ENCODE measurements at places on chromosomes 2 and 18.

DNA sequence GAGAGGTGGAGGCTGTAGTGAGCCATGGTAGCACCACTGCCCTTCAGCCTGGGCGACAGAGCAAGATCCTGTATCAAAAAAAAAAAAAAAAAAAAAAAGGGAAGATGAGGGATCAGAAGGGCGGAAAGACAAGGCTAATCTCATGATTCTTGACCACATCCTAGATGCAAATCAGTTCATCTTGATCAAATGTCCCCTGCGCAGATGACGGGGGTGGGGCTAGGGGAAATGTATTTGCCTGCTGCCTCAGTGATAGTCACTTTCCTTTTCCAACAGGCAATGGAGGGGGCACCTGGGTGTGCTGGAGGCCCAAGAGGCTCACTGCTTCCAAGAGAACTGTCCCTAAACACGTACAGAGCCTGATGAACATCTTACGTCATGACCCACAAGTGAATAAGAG lies 3.7 kb upstream of the EMILIN2 start:
- no peaks in the 10 kb centered on the region for H3K36me3 ChIP-seq
- no peak for DNase-seq
- H3K4me1 ChIP-seq: peaks cover 15% of the 10 kb centered on the region
- no peak overlapping the region for H3K4me3 ChIP-seq
- H3K27me3 ChIP-seq: no peaks in the 10 kb centered on the region
- H3K27ac ChIP-seq: no peak overlapping the region

GRCh38 chr2:177312562-177312961 lies 48.0 kb upstream of the NFE2L2 start:
- no peaks in the 10 kb centered on the region for H3K4me1 ChIP-seq
- H3K27me3 ChIP-seq: no peaks in the 10 kb centered on the region
- no peak for DNase-seq
- H3K4me3 ChIP-seq: no peak overlapping the region
- no peaks in the 10 kb centered on the region for H3K36me3 ChIP-seq

- H3K4me3 ChIP-seq: no peak overlapping the region
- no peak overlapping the region for H3K27ac ChIP-seq
- H3K27me3 ChIP-seq: no peaks in the 10 kb centered on the region
- DNase-seq: no peak
- no peaks in the 10 kb centered on the region for H3K36me3 ChIP-seq
- no peaks in the 10 kb centered on the region for H3K4me1 ChIP-seq
These were observed 190.1 kb downstream of the CDCA7 start for GRCh38 chr2:173544641-173545363.

GRCh38 chr2:58584606-58585118 lies 343.5 kb upstream of the FANCL start:
- H3K4me3 ChIP-seq: no peak overlapping the region
- H3K36me3 ChIP-seq: no peaks in the 10 kb centered on the region
- no peaks in the 10 kb centered on the region for H3K4me1 ChIP-seq
- DNase-seq: no peak
- no peak overlapping the region for H3K27ac ChIP-seq

DNA sequence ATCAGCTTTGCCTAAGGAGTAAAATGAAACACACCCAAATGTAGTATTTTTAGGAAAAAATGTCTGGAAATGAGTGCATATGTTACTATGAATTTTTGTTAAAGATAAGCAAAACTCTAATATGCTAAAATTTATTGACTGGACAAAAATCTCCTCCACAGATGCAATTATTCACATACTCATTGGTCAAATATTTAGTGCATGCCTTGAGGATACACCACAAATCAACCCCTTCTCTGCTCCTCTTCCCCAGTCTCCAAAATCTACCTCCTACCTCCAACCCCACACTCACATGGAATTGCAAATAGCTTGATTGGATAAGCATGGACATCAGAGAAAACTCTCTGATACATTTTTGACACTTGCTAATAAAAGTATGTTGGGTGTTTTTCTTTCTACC lies 95.6 kb upstream of the CDC42EP3 start:
- DNase-seq: no peak
- H3K27me3 ChIP-seq: no peaks in the 10 kb centered on the region
- H3K27ac ChIP-seq: peak overlapping the region; percentile 76

GRCh38 chr2:223066721-223067120 lies 14.7 kb downstream of the KCNE4 start:
- H3K27ac ChIP-seq: no peak overlapping the region
- no peak for DNase-seq
- H3K27me3 ChIP-seq: no peaks in the 10 kb centered on the region
- H3K36me3 ChIP-seq: no peaks in the 10 kb centered on the region

GRCh38 chr2:222232839-222233238 lies 66.0 kb downstream of the PAX3 start:
- H3K4me3 ChIP-seq: no peak overlapping the region
- H3K27me3 ChIP-seq: no peaks in the 10 kb centered on the region
- H3K36me3 ChIP-seq: no peaks in the 10 kb centered on the region

DNA sequence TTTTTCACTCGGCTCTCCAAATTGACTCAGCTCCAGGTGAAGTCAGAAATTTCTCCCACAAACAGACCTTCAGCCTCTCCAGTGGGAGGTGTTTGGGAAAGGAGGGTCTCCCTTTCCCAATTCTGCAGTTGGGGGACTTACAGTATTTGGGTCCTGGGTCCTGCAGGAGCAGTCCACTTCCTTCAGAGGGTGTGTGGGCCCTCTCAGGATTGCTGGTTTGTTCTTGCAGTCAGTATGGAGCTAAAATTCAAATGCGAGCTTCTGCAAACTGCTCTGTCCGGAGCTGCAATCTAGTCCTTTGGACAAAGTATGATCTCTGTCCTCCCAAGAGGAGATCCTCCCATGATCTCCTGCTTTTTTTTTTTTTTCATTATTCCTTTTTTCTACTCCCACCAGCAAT lies 87.9 kb upstream of the MSTN start:
- H3K27me3 ChIP-seq: no peaks in the 10 kb centered on the region
- H3K27ac ChIP-seq: no peak overlapping the region
- no peak overlapping the region for H3K4me3 ChIP-seq
- H3K36me3 ChIP-seq: no peaks in the 10 kb centered on the region
- DNase-seq: no peak
- no peaks in the 10 kb centered on the region for H3K4me1 ChIP-seq

GRCh38 chr2:127362971-127363370 lies 24.8 kb downstream of the MAP3K2 start:
- DNase-seq: no peak
- H3K27ac ChIP-seq: no peak overlapping the region
- H3K27me3 ChIP-seq: no peaks in the 10 kb centered on the region
- no peak overlapping the region for H3K4me3 ChIP-seq
- H3K36me3 ChIP-seq: no peaks in the 10 kb centered on the region

GRCh38 chr2:233079473-233079877 lies 19.3 kb downstream of the INPP5D start:
- DNase-seq: no peak
- no peaks in the 10 kb centered on the region for H3K36me3 ChIP-seq
- peaks cover 73% of the 10 kb centered on the region for H3K4me1 ChIP-seq
- no peak overlapping the region for H3K4me3 ChIP-seq
- H3K27me3 ChIP-seq: no peaks in the 10 kb centered on the region

- no peaks in the 10 kb centered on the region for H3K36me3 ChIP-seq
- H3K27ac ChIP-seq: no peak overlapping the region
- H3K27me3 ChIP-seq: no peaks in the 10 kb centered on the region
- no peak overlapping the region for H3K4me3 ChIP-seq
- DNase-seq: no peak
These were observed 454.5 kb downstream of the XIRP2 start for GRCh38 chr2:167342769-167343168.

GRCh38 chr2:206064077-206064476 lies 21.9 kb downstream of the INO80D start:
- no peak overlapping the region for H3K4me3 ChIP-seq
- peaks cover 34% of the 10 kb centered on the region for H3K36me3 ChIP-seq
- no peak for DNase-seq
- no peaks in the 10 kb centered on the region for H3K4me1 ChIP-seq
- H3K27me3 ChIP-seq: no peaks in the 10 kb centered on the region
- H3K27ac ChIP-seq: no peak overlapping the region

DNA sequence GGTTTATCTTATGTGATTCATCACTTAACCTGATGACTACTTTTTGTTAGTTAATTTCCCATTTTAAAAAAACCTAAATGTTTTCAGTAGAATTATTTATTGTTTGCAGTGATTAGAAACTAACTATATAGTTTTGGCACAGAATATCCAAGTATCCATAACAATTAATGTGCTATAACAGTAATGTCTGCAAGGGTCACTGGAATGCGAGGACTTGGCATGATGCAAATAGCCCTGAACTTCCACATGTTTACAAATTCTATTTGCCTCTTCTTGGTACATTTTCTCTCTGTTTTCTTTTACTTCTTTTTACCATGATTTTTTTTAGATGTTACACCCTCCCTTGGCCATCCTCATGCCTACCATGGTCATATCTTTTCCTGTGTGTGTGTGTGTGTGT lies 49.3 kb upstream of the GALNT3 start:
- no peak overlapping the region for H3K27ac ChIP-seq
- no peaks in the 10 kb centered on the region for H3K36me3 ChIP-seq
- no peak overlapping the region for H3K4me3 ChIP-seq

DNA sequence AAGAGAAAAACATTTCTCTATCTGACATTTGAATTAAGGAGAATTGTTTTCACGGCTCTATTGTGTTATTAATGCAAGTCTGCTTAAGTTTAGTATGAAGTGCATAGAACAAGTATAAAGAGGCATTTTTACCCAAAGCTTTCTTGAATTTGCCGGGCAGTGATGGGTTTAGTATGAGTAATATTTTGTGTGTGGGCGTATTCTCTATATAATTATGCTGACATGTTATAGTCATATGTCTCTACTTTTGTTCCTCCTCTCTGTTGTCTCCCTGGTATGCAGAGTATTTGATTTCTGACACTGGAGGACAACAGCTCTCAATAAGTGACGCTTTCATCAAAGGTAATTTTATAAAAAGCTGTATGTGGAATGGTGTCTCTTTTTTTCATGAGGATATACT lies 45.9 kb downstream of the PIKFYVE start:
- no peaks in the 10 kb centered on the region for H3K4me1 ChIP-seq
- H3K27me3 ChIP-seq: no peaks in the 10 kb centered on the region
- no peak for DNase-seq

GRCh38 chr2:97991081-97991856 lies 4.5 kb downstream of the TMEM131 start:
- peaks cover 29% of the 10 kb centered on the region for H3K4me1 ChIP-seq
- no peaks in the 10 kb centered on the region for H3K36me3 ChIP-seq
- no peak overlapping the region for H3K27ac ChIP-seq
- no peaks in the 10 kb centered on the region for H3K27me3 ChIP-seq

- H3K36me3 ChIP-seq: no peaks in the 10 kb centered on the region
- peaks cover 38% of the 10 kb centered on the region for H3K4me1 ChIP-seq
- H3K27ac ChIP-seq: no peak overlapping the region
These were observed 1.9 kb downstream of the PRSS56 start for GRCh38 chr2:232521959-232522622.

DNA sequence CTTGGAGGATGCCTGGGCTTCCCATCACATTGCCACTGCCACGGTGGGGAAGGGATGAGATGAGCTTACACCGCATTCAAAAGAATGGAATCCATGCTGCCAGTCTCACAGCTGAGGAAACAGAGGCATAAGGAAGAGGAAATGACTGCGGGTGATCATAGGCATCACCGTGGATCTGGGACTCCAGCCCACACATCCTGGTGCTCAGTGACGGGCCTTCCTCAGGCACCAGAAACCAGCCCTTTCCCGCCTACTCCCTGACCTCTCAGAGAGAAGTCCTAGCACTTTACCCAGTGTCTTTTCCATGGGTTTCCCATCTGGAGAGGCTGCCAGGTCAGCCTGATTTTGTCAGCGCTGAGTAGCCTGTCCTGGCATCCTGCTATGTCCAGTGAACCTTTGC lies 5.3 kb upstream of the PLB1 start:
- H3K4me1 ChIP-seq: no peaks in the 10 kb centered on the region
- no peaks in the 10 kb centered on the region for H3K36me3 ChIP-seq
- no peak overlapping the region for H3K27ac ChIP-seq
- DNase-seq: no peak

DNA sequence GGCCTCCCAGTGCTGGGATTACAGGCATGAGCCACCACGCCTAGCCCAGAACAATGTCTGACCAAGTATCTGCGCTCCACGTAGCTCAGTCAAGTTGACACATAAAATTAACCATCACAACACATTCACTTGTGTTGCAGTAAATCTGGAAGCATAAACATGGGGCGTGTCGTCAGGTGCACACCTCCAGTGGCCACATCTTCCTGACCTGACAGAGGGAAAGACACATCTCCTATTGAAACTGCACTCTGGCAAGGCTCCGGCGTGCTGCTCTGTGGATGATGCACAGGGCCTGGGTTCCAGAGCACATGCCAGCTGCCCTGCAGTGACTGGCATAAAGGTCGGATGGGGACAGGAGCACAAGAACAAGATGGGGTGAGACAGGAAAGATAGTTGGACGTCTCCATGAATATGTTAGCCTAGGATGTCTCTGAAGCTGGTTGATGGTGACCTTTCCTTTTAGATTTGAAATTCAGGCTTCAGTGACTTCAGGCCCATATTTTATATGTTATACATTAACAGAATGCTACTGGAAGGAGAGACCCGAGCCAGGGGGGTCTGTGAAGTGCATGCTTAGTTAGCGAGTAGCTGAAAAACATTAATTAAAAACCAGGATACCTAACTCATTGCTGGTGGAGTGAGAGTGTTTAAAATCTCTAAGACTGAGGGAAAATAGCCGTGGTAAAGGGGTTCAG lies 10.9 kb downstream of the IMPA2 start:
- no peak overlapping the region for H3K4me3 ChIP-seq
- no peaks in the 10 kb centered on the region for H3K27me3 ChIP-seq
- DNase-seq: no peak
- H3K36me3 ChIP-seq: no peaks in the 10 kb centered on the region
- peaks cover 45% of the 10 kb centered on the region for H3K4me1 ChIP-seq

GRCh38 chr2:71800851-71801250 lies 346.8 kb downstream of the CYP26B1 start:
- no peaks in the 10 kb centered on the region for H3K4me1 ChIP-seq
- H3K27ac ChIP-seq: no peak overlapping the region
- H3K27me3 ChIP-seq: no peaks in the 10 kb centered on the region
- DNase-seq: no peak

GRCh38 chr2:110871637-110872036 lies 139.3 kb downstream of the ACOXL start:
- peaks cover 11% of the 10 kb centered on the region for H3K4me1 ChIP-seq
- no peaks in the 10 kb centered on the region for H3K36me3 ChIP-seq
- no peak overlapping the region for H3K4me3 ChIP-seq
- no peaks in the 10 kb centered on the region for H3K27me3 ChIP-seq

- DNase-seq: peak; percentile 41
- H3K27me3 ChIP-seq: no peaks in the 10 kb centered on the region
- H3K4me3 ChIP-seq: no peak overlapping the region
- H3K27ac ChIP-seq: no peak overlapping the region
These were observed 53.2 kb downstream of the ITGA6 start for GRCh38 chr2:172480301-172481218.

- no peak for DNase-seq
- peaks cover 31% of the 10 kb centered on the region for H3K4me1 ChIP-seq
- H3K4me3 ChIP-seq: no peak overlapping the region
- H3K36me3 ChIP-seq: no peaks in the 10 kb centered on the region
These were observed 39.1 kb upstream of the NABP1 start for GRCh38 chr2:191638802-191639172.

- H3K27me3 ChIP-seq: no peaks in the 10 kb centered on the region
- DNase-seq: no peak
- no peaks in the 10 kb centered on the region for H3K36me3 ChIP-seq
- H3K4me1 ChIP-seq: no peaks in the 10 kb centered on the region
- no peak overlapping the region for H3K4me3 ChIP-seq
- no peak overlapping the region for H3K27ac ChIP-seq
These were observed 171.1 kb upstream of the SKOR2 start for GRCh38 chr18:47422524-47422923.

- DNase-seq: peak; percentile 27
- no peak overlapping the region for H3K4me3 ChIP-seq
- no peaks in the 10 kb centered on the region for H3K36me3 ChIP-seq
- no peaks in the 10 kb centered on the region for H3K27me3 ChIP-seq
These were observed 225.9 kb upstream of the FBXO11 start for GRCh38 chr2:48132271-48132625.

- peaks cover 11% of the 10 kb centered on the region for H3K4me1 ChIP-seq
- no peak for DNase-seq
- H3K27me3 ChIP-seq: no peaks in the 10 kb centered on the region
These were observed 73.3 kb downstream of the RHOB start for GRCh38 chr2:20520128-20520527.
